ENCODE measurements at places on chromosomes 4 and X.
A peak's percentile ranks its signal among the peaks of the same experiment; 100 is the strongest.

DNA sequence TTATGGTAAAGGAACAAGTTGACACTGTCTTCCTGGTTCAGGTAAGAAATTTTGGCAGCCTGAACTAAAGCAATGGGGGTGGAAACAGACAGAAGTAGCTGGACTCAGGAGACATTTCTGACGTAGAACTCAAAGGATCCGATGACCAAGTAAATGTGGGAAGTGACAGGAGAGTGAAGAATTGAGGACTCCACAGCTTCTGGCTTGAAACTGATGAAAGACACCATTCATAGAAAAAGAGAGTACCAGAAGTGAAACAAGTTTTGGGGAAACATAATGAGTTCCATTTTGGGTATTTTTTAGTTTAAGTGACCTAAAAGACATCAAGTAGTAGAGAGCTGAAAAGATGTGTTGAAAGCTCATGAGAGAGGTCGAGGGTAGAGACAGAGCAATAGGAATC lies 5.7 kb downstream of the FAM120C start:
- peaks cover 5% of the 10 kb centered on the region for H3K36me3 ChIP-seq
- no peak overlapping the region for H3K4me3 ChIP-seq
- no peak overlapping the region for H3K27ac ChIP-seq

- H3K27ac ChIP-seq, result no peak overlapping the region
- no peaks in the 10 kb centered on the region for H3K36me3 ChIP-seq
- H3K4me3 ChIP-seq, result no peak overlapping the region
- no peaks in the 10 kb centered on the region for H3K27me3 ChIP-seq
- no peak for DNase-seq
Observed at GRCh38 chr4:45350438-45350837, 624.1 kb upstream of the GNPDA2 start.

GRCh38 chr4:147747787-147748454 lies 16.0 kb downstream of the ARHGAP10 start:
- no peak overlapping the region for H3K27ac ChIP-seq
- no peak for DNase-seq
- no peak overlapping the region for H3K4me3 ChIP-seq
- H3K27me3 ChIP-seq, result no peaks in the 10 kb centered on the region
- no peaks in the 10 kb centered on the region for H3K4me1 ChIP-seq
- no peaks in the 10 kb centered on the region for H3K36me3 ChIP-seq

DNA sequence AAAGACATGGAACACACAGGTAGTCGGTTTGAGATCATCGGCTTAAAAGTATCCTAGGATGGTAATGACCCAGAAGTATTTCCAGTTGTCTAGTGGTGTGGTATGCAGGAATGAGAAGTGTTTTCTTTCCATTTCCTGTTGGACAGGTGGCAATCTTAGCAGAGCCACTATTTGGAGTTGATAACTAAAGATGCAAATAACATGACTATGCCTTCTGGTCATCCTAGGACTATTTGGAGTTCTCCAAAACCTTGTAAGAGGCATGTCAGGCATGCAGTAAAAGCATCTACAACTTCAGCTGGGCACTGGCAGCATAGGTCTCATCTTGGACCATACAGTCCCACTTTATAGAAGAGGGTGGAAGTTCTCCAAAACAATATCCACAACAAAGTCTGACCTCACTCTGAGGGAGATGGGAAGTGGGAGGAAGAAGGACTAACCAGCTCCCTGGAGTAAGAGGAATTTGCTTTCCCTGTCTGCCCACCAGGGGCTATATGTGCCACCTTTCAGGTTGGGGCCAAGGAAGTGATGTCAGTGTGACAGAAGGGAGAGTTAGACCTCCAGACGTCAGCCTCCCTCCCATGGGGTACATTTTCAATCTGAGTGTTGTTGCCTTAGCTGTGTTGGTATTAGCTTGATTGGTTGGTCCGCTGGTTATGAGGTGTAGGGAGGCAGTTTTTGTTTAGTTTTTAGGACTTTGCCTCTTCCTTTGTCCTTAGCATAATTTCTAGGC lies 101.2 kb upstream of the MYOZ2 start:
- no peak overlapping the region for H3K4me3 ChIP-seq
- no peaks in the 10 kb centered on the region for H3K4me1 ChIP-seq
- peak; percentile 70 for DNase-seq
- H3K36me3 ChIP-seq, result no peaks in the 10 kb centered on the region
- no peaks in the 10 kb centered on the region for H3K27me3 ChIP-seq
- H3K27ac ChIP-seq, result no peak overlapping the region

GRCh38 chr4:174284487-174284886 lies 776 bp downstream of the CEP44 start:
- peak overlapping the region; percentile 97 for H3K4me3 ChIP-seq
- H3K36me3 ChIP-seq, result no peaks in the 10 kb centered on the region
- DNase-seq, result no peak
- H3K27me3 ChIP-seq, result no peaks in the 10 kb centered on the region
- no peaks in the 10 kb centered on the region for H3K4me1 ChIP-seq
- H3K27ac ChIP-seq, result peak overlapping the region; percentile 92

GRCh38 chr4:151729731-151730559 lies 30.9 kb downstream of the GATB start:
- no peaks in the 10 kb centered on the region for H3K4me1 ChIP-seq
- DNase-seq, result peak; percentile 72
- no peak overlapping the region for H3K4me3 ChIP-seq
- H3K27me3 ChIP-seq, result no peaks in the 10 kb centered on the region
- no peak overlapping the region for H3K27ac ChIP-seq
- H3K36me3 ChIP-seq, result no peaks in the 10 kb centered on the region

DNA sequence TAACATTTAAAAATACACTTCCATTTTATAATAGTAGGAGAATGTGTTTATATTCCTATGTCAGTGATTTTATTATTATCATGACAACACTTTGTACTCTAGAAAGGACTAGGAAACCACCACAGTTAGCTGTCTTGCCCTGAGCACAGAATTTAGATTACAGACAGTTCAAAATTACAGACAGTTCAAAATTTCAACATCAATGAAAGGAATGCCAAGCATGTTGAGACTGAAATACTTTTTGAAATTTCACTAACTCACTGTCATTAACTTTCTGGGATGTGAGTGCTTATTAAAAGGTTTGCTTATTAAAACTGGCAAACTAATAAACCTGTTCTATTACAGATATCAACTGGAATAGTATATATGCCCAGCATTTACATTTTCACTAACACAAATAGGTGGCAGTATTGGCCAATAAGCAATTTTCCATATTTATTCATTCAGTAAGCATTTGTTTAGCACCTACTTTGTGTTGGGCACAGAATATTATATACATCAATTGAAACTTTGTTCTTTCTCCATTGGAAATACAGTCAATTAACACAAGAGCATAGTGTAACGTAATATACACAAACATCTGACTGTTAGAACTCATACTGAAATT lies 179.4 kb downstream of the FBXW7 start:
- peaks cover 4% of the 10 kb centered on the region for H3K4me1 ChIP-seq
- H3K4me3 ChIP-seq, result no peak overlapping the region
- H3K27me3 ChIP-seq, result no peaks in the 10 kb centered on the region
- DNase-seq, result no peak
- H3K36me3 ChIP-seq, result peaks cover 6% of the 10 kb centered on the region

- H3K27me3 ChIP-seq, result no peaks in the 10 kb centered on the region
- no peak overlapping the region for H3K27ac ChIP-seq
- no peaks in the 10 kb centered on the region for H3K4me1 ChIP-seq
- peaks cover 38% of the 10 kb centered on the region for H3K36me3 ChIP-seq
Observed at GRCh38 chr4:2253160-2254084, 8.5 kb downstream of the MXD4 start.

DNA sequence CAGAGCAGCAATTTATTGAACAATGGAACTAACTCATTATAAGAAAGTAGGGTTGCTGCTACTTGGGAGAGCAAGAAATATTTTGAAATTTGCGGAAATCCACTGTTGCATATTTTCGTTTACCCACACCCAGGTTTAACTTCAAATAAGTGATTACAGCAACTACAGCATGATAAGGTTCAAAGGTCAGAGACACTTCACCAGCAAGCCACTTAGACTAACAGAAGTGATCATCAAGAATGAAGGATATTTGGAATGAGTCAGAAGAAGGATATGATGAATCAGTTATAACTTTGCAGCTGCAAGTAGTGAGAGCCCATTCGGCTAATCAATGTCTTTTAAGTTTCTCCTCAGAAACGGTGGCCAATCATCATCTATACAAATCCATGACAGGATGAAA lies 199.3 kb downstream of the TMA16 start:
- no peaks in the 10 kb centered on the region for H3K4me1 ChIP-seq
- DNase-seq, result no peak
- H3K27me3 ChIP-seq, result no peaks in the 10 kb centered on the region

GRCh38 chr4:83036991-83037665 lies 2.1 kb downstream of the COPS4 start:
- peaks cover 7% of the 10 kb centered on the region for H3K4me1 ChIP-seq
- DNase-seq, result no peak
- H3K36me3 ChIP-seq, result no peaks in the 10 kb centered on the region
- no peak overlapping the region for H3K27ac ChIP-seq
- peak overlapping the region; percentile 93 for H3K4me3 ChIP-seq

- DNase-seq, result no peak
- peaks cover 2% of the 10 kb centered on the region for H3K4me1 ChIP-seq
- H3K36me3 ChIP-seq, result no peaks in the 10 kb centered on the region
- H3K27ac ChIP-seq, result no peak overlapping the region
- H3K27me3 ChIP-seq, result no peaks in the 10 kb centered on the region
Observed at GRCh38 chr4:24741910-24742309, 53.5 kb upstream of the SOD3 start.

- no peak for DNase-seq
- no peak overlapping the region for H3K27ac ChIP-seq
- no peaks in the 10 kb centered on the region for H3K4me1 ChIP-seq
- H3K36me3 ChIP-seq, result no peaks in the 10 kb centered on the region
- no peak overlapping the region for H3K4me3 ChIP-seq
Observed at GRCh38 chrX:20394451-20394850, 127.7 kb upstream of the RPS6KA3 start.

- H3K27ac ChIP-seq, result peak overlapping the region; percentile 14
- H3K27me3 ChIP-seq, result no peaks in the 10 kb centered on the region
- DNase-seq, result peak; percentile 89
Observed at GRCh38 chr4:153486281-153487151, 20.4 kb downstream of the TMEM131L start.

GRCh38 chr4:3756343-3757059 lies 9.7 kb upstream of the ADRA2C start:
- H3K36me3 ChIP-seq, result no peaks in the 10 kb centered on the region
- peak; percentile 77 for DNase-seq
- no peaks in the 10 kb centered on the region for H3K27me3 ChIP-seq

DNA sequence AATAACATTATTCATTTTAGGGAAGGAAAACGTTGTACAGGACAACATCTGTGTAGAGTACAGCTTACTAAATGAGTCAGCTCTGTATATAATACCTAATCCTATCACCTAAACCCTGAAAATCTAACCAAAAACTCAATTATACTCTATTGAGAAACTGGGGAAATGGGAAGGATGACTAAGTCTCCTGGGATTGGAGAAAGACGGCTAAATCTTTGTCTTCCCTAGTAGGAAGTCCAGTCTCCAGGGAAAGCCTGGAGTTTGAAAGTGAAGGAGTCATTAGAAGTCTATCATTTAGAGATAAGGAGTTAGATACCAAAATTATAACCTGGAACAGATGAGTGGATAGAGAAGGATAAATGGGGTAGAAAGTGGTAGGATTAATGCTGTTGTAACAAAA lies 286.5 kb downstream of the STK32B start:
- no peaks in the 10 kb centered on the region for H3K4me1 ChIP-seq
- no peak overlapping the region for H3K27ac ChIP-seq
- no peak overlapping the region for H3K4me3 ChIP-seq
- no peaks in the 10 kb centered on the region for H3K27me3 ChIP-seq
- no peaks in the 10 kb centered on the region for H3K36me3 ChIP-seq
- no peak for DNase-seq

- H3K36me3 ChIP-seq, result no peaks in the 10 kb centered on the region
- H3K27ac ChIP-seq, result no peak overlapping the region
- no peaks in the 10 kb centered on the region for H3K27me3 ChIP-seq
- DNase-seq, result no peak
Observed at GRCh38 chr4:37971202-37971601, 11.0 kb downstream of the PTTG2 start.

DNA sequence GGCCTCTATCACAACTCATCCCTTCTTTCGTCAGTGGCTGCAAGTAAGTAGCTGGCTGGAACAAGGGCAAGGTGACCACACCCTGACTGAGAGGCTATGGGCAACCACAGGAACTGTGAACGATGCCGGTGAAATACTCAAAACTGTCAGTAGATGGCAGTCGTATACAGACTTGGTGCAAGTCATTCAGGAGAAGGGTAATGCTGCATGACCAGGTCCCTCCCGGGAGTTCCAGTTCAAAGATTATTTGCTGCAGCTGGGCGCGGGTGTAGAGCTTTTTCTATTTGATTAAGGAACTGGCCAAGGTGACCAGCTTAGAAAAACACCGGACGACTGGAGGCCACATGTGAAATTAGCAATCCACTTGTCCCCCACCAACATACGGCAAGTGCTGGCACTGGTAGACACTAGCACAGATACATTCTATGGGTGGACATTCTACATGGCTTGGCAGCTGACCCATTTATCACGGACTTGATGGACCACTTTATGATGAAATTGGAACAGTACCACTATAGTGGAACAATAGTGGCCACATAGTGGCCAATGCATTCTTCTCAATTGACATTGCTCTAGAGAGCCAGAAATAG lies 726.6 kb downstream of the TRAM1L1 start:
- no peaks in the 10 kb centered on the region for H3K36me3 ChIP-seq
- no peak overlapping the region for H3K4me3 ChIP-seq
- no peak overlapping the region for H3K27ac ChIP-seq
- no peaks in the 10 kb centered on the region for H3K4me1 ChIP-seq

GRCh38 chr4:84527391-84527790 lies 28.3 kb upstream of the NKX6-1 start:
- no peak overlapping the region for H3K27ac ChIP-seq
- no peaks in the 10 kb centered on the region for H3K36me3 ChIP-seq
- DNase-seq, result no peak
- H3K27me3 ChIP-seq, result no peaks in the 10 kb centered on the region

DNA sequence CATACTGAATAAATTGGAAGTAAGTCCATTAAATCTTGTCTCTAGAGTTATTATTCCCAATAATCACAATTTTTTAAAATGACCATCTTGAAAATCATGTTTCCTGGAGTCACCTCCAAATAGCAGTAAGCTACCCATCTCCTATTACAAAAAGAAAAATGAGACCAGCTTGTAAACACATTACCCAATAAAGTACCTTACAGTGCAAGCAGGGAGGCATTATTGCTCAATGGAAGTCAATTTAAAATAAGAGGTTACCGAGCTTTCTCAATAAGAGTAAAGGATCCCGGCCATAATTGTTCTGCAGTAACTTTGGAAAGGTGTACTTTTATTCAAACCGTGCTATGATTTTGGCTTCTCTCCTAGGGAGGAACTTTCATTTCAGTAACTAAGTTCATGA lies 78.0 kb downstream of the DMD start:
- no peak overlapping the region for H3K4me3 ChIP-seq
- DNase-seq, result no peak
- no peaks in the 10 kb centered on the region for H3K27me3 ChIP-seq
- no peaks in the 10 kb centered on the region for H3K36me3 ChIP-seq

DNA sequence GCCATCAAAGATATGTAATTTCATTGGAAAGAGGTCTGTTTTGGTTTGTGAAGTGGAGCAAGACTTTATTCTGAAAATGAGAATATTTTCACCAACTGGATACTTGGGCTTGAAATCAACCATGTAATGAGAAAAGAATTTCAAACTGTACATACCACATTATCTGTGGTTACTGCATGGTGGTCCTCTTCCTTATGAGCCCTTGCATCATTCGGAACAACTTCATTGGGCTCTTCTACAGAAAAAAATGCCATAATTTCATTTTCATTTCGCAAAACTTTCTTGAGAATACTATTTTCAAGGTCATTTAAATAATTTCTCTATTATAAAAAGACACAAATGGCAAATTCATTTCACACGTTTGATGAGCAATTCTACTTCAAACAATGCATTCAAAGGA lies 148.6 kb upstream of the RPS6KA6 start:
- H3K27ac ChIP-seq, result no peak overlapping the region
- no peak for DNase-seq
- H3K36me3 ChIP-seq, result no peaks in the 10 kb centered on the region
- H3K27me3 ChIP-seq, result no peaks in the 10 kb centered on the region

All from endodermal cell (in vitro differentiated cells).